HL-60 (cell line): ENCODE measurements at places on chromosomes 4 and X.

DNA sequence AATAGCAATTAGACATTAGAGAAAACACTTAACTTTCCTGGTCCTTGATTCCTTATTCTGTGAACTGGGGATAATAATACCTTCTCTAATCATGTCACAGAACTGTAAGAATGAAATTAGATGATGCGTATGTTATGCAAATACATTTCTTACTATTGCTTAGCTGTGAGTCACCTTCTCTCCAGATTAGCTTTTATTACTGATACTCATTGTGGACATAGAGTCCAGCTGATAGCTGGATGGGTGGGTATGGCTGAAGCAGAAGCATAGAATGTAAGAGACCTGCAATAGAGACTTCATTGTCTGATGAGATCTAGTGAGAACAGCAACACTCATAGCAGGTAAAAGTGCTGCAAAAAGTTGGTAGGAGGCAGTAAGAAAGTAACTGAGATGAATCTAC lies 437.2 kb upstream of the ZFP42 start:
- no peak for DNase-seq

- no peak for DNase-seq
Measured at GRCh38 chr4:146238107-146238506, 23.8 kb downstream of the REELD1 start.

DNA sequence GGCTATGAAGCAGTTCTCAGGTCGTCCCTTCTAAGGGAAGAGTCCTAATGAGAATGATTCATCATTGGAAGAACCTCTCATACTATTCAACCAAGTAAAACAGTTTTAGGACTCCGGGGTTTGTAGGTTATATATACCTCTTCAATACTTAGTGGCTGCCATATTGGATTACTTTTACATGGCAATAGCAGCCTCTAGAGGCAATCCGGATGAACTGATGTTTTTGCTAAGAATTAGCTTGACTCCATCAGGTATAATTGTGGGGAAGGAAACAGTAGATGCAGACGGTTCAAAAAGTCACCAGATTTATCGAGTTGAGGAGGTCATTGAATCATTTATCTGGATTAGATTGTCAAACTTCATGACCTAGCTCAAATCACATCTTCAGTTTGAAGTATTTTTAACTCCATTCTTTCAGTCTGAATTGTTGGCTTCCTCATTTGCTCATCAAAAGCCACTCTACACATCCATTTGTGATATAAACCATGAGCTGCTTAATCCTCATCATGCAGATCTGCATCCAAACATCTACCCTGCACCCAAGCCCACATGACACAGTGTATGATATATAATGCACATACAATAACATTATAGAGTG lies 28.4 kb downstream of the GUCY1B1 start:
- no peak for DNase-seq

GRCh38 chr4:122458625-122459024 lies 2.1 kb upstream of the IL2 start:
- no peak for DNase-seq

GRCh38 chr4:153522802-153523094 lies 56.6 kb downstream of the TMEM131L start:
- no peak for DNase-seq

- no peak for DNase-seq
Measured at GRCh38 chr4:127957105-127957504, 7.9 kb downstream of the MFSD8 start.

- no peak for DNase-seq
Measured at GRCh38 chr4:48133669-48134068, 381 bp downstream of the TXK start.

- peak; percentile 43 for DNase-seq
Measured at GRCh38 chr4:48227662-48228061, 42.0 kb downstream of the TEC start.

- DNase-seq, result no peak
Measured at GRCh38 chr4:31917334-31917733, 1197.2 kb downstream of the PCDH7 start.

GRCh38 chrX:40172401-40173142 lies 74.8 kb upstream of the BCOR start:
- no peak for DNase-seq

GRCh38 chrX:56268888-56269287 lies 36.7 kb downstream of the KLF8 start:
- no peak for DNase-seq

GRCh38 chrX:108132876-108133275 lies 41.3 kb downstream of the ATG4A start:
- no peak for DNase-seq

GRCh38 chr4:134201216-134202161 lies at the start of gene PABPC4L:
Gene PABPC4L, minus strand, starts transcription at chr4:134201789. Its CDS starts 770 bp downstream, at chr4:134201019.
- no peak for DNase-seq

DNA sequence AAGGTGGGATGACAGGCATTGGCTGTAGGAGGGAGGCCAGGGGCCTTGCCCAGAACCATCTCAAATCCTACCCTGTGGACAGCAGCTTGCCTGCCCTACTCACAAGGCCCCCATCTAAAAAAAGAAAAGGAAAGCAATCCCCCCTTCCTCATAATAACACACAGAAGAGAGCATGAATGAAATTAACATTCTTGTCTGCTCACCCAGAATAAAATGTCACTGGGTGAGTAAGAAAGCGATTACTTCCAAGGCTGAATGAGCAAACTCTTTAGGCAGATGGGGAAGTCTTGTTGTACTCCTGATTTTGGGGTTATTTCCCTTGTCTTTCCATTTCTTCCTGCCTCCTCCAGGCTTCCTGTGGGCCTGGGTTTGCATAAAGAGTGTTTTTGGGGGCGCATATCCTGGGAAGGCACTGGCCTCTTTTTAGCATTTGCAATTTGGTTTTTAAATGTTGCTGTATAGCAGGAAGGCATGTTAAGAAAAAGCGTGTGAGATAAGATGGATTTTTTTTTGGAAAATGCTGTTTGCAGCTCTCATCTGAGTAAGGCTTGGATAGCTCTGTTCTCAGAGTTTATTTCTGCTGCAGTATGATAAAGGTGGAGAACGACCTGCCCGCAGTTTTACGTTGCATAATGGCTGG lies 248.3 kb upstream of the GATB start:
- no peak for DNase-seq

DNA sequence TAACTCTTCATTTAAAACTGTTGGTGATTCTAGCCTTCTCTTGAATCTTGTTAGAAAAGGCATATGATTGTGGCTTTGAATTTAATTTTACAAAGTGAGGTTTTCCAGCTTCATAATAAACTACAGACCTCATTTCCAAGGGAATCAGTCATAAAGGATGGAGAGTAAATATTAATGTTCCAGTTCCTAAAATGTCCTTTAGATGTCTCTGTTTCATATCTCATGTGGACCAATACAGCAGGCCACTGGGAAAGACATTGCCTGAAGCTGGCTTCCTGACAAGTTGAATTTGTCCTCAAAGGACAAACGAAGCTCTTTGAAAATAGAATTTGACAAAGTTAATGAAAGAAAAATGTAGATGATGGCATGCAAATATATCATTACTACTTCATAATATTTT lies 125.4 kb downstream of the ZNF330 start:
- DNase-seq, result no peak

DNA sequence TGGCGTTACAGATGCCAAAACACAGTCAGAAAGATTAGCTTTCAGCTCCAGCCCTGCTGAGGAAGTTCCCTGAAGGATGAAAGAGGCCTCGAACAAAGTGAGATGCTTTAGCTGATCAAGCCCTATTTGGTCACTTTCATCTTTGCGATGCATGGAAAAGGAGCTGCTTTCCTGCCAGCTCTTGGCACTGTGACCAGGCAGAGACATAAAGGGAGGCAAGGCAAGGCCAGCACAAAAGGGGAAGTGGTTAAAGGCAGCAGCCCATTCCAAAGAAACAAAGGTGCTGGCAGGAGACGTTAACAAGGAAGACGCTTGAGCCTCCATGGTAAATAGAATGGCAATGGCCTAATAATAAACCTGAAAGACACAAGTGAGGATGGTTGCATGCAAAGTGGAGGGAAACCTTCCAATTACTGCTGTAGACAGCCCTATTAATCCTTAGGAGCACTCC lies 617.1 kb upstream of the INTU start:
- DNase-seq, result no peak

DNA sequence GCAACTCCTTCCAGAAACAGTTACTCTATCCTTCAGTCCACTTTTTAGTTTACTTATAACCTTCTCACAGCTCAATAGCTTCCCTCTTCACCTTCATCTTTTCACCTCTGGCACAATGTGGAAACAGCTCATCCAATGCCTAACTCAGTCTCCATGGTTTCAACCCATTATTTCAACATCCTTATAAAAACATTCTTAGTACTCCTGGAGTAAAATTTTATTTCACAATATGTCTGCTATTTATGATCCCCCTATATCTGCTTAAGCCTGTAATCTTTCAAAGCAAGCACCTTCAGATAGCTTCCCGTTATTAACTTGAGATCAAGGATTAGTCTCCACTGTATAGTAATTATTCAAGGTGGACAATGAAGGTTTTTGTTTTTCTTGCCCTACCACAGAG lies 156.3 kb downstream of the GASK1B start:
- DNase-seq, result peak; percentile 32

- DNase-seq, result no peak
Measured at GRCh38 chr4:162644346-162644745, 480.5 kb upstream of the FSTL5 start.

DNA sequence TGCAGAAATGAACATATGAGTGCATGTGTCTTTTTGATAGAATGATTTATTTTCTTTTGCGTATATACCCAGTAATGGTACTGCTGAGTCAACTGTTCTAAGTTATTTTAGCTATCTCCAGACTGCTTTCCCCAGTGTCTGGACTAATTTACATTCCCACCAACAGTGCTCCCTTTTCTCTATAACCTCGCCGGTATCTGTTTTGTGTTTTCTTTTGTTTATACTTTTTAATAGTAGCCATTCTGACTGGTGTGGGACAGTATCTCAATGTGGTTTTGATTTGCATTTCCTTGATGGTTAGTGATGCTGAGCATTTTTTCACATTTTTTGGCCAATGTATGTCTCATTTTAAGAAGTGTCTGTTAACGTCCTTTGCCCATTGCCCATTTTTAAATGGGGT lies 218.6 kb upstream of the KCNIP4 start:
- DNase-seq, result no peak
